Smooth muscle cell of the umbilical artery (primary cell): ENCODE measurements at places on chromosomes 7 and 10. TPM values are rescaled to one million over a fixed set of nuclear protein-coding genes. Genes with fewer than 3 reads are reported as not detected.

The SPDYE8 gene
- not detected in 2 replicates for total RNA-seq

The LZTS2 gene
- total RNA-seq: 49.3 and 91.0 TPM in 2 replicates

The TSPAN33 gene
- total RNA-seq: 0.09 and 1.2 TPM in 2 replicates

The PARD3 gene
- 38.9 and 68.8 TPM in 2 replicates for total RNA-seq

The EBF3 gene
- total RNA-seq: not detected in 2 replicates

The PDE6C gene
- total RNA-seq: not detected in 2 replicates

The NUDT13 gene
- 0.30 and 1.1 TPM in 2 replicates for total RNA-seq

The NPY gene
- total RNA-seq: not detected in 2 replicates

The HOXA2 gene
- total RNA-seq: 0.30 and 0.32 TPM in 2 replicates

The OPALIN gene
- total RNA-seq: not detected in 2 replicates

The FAM204A gene
- 49.9 and 55.5 TPM in 2 replicates for total RNA-seq

The ADCY1 gene
- 0.23 and 0.30 TPM in 2 replicates for total RNA-seq
